ENCODE measurements at places on chromosomes 16 and 17.

DNA sequence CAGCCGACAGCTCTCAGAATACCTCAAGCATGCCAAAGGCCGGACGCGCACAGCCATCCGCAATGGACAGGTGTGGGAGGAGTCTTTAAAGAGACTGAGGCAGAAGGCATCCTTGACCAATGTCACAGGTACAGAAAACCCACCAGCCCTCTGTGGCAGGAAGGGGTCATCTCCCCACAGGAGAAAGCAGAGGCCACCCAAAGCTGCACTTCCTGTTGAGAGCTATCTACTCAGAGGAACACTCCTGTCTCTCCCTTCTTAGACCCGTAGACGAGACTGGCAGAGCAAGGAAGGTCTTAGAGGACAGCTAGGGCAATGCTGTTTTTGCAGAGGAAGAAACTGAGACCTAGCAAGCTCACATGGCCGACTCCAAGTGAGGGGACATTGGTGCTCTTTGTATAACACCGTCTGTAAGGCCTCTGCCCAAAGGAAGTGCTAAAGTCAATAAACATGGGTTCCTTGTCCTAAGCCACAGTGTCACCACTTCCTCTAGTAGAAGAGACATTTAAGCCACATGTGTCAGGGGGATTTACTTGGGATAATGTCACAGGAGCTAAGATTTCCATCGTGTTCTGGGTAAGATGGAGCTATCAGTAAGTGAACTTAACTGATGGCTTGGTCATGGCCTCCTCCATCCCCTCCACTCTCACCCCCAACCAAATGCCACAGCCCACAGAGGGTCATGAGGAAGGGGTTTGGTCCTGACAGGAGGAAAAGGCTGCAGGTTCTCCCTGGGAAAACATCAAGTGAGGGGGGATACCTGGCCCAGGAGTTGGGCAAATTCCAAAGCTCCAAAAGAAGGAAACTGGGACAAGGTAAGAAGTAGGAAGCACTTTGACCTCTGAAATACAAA lies 9.4 kb downstream of the LPO start:
- no peak for DNase-seq

- DNase-seq, result no peak
Observed at GRCh38 chr17:80833952-80834892, 157.4 kb upstream of the CHMP6 start.

DNA sequence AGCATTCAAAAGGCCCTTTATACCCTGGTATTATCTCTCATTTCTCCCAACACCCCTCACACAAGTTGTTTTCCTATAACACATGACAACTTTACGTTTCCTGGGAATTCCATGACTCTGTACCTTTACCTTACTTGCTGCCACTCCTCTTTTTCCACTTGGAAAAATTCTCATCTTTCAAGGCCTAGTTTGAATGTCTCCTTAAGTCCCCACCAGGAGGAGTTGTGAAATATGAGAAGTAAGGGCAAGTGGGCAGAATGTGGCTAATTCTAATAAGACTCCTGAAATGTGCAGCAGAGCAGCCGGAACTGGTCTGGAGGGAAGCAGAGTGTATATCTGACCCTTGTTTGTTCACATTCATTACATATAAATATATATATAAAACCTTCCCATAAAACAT lies 39.7 kb downstream of the BRCA1 start:
- DNase-seq, result no peak

GRCh38 chr17:72530454-72530853 lies 409.6 kb downstream of the SOX9 start:
- DNase-seq, result no peak

DNA sequence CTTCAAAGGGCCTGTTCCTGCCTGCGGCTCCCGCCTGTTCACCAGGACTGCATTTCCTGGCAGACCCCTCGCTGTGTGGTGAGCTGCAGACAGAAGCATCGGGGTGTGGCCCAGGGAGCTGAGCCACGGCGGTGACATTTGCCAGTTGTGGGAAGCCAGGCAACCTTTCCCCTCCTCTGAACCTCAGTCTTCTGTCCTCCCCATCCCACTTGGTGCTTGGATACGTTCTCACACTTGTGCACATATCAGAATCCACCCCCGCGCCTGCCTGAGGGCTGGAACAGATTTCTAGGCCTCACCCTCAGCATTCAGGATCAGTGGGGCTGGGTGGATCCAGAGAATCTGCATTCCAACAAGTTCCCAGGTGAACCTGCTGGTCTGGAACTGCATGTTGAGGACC lies 63.5 kb downstream of the CRISPLD2 start:
- no peak for DNase-seq

- DNase-seq, result no peak
Observed at GRCh38 chr17:42675965-42676423, 800 bp downstream of the PLEKHH3 start.

DNA sequence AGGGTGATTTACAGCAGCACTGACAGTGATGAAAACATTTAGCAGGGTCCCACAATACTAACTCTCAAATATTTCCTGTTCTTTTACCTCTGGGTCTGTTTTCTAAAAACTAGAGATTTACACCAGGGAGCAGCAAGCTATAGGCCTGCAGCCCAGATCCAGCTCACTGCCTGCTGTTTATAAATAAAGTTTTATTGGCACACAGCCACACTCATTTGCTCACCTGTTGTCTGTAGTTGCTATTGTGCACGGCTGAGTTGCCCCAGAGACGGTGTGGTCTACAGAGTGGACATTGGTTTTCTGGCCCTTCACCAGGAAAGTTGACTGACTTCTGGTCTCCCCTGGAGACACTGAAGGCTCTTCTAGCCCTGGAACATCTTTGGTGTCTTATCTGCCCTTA lies 16.3 kb upstream of the JPT2 start:
- DNase-seq, result no peak

GRCh38 chr17:82602986-82603710 lies 45.1 kb downstream of the WDR45B start:
- no peak for DNase-seq

DNA sequence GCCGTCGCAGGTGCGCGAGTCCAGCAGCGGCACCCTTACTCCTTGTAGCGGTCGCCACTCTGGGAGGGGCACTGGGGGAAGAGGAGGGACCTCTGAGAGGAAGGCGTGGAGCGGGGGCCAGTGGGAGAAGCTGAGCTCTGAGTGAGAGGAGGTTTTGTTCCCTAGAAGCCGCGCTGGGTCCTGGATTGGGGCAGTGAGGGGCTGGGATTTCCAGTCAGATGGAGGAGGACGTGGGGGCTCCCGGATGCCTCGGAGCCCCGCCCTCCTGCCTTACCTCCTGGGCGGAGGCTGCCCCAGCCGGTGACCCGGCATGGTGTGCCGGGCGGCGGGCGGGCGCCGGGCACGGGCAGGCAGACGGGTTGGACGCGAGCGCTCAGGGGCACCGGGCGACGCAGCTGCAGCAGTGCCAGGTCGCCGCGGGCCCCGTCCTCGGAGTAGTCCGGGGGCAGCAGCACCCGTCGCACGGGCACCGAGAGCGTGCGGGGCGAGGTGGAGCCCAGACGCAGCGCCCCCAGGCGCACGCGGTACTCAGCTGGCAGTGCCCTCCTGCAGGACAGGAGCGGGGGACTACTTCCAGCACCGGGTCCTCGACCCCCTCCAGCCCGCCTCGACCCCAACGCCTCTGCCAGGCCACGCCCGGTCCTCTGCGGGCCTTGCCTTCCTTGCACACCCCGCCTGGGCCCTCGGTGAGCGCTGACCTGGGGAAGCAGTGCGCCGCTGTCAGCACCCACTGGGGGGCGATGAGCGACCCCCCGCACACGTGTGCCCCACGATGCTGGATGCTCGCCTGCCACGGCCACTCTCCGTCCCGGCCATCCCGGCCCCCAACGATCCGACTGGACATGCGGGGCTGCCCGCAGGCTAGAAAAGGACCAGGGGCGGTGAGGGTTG lies 2.0 kb downstream of the PRSS33 start:
- DNase-seq, result no peak

DNA sequence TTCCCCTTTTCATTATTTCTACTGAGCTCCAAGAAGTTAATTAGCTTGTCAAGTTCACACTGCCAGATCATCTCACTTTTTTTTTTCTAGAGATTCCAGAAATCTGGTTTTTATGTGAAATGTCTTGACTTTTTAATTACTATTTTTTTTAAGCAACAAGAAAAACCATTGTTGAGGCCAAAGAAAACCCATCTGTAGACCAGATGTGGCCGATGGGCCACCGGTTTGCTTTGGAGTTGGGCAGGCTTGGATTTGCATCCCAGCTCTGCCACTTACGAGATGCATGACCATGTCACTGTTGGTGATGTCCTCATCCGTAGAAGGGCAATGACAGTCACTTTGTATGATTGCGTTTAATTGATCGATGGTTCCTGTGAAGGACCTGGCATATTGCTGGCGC lies 34.2 kb upstream of the MRTFB start:
- DNase-seq, result no peak

- peak; percentile 55 for DNase-seq
Observed at GRCh38 chr16:2196162-2196980, at the start of gene CASKIN1. TSS of gene CASKIN1 (minus strand) at chr16:2196605. CDS start at chr16:2196432, 173 bp downstream.

DNA sequence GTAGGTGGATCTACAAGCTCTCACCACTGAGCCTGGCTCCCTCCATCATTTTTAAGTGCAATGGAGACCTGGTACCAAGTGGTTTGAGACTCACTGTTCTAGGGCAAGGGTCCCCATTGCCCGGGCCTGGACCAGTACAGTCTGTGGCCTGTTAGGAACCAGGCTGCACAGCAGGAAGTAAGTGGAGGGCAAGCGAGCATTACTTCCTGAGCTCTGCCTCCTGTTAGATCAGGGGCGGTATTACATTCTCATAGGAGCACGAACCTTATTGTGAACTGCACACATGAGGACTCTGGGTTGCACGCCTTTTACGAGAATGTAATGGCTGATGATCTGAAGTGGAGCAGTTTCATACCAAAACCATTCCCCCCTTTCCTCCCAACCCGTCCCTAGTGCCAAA lies 6.8 kb upstream of the ZNF594 start:
- DNase-seq, result no peak

- DNase-seq, result no peak
Observed at GRCh38 chr16:81841722-81842121, 62.6 kb downstream of the PLCG2 start.

DNA sequence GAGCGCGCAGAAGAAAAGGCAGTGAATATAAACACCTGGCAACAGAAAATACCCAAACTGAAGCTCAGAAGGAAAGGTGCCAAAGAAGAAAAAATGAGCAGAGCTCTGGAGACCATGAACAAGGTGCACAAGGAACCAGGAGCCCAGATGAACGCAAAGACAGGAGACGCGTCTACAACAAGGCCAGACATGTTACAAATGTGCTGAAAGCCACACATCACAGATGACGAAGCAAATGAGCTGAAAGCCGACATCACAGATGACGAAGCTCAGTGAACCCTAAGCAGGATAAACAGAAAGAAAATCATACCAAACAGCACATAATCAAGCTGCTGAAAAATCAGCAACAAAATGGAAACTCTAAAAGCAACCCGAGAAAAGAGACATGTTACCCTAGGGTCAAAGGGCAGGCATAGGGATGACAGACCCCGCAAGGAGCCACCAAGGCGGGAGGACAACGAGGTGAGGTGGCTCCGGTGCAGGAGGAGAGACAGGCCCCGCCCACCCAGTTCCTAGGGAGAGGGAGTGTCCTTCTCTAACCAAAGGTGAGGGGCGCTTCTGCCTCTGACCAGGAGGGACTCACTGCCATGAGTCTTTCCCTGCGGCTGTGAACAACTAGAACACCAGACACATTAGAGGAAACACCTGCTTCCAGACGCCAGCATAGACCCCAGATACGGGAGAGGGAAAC lies 39.1 kb downstream of the CCDC57 start:
- DNase-seq, result no peak

DNA sequence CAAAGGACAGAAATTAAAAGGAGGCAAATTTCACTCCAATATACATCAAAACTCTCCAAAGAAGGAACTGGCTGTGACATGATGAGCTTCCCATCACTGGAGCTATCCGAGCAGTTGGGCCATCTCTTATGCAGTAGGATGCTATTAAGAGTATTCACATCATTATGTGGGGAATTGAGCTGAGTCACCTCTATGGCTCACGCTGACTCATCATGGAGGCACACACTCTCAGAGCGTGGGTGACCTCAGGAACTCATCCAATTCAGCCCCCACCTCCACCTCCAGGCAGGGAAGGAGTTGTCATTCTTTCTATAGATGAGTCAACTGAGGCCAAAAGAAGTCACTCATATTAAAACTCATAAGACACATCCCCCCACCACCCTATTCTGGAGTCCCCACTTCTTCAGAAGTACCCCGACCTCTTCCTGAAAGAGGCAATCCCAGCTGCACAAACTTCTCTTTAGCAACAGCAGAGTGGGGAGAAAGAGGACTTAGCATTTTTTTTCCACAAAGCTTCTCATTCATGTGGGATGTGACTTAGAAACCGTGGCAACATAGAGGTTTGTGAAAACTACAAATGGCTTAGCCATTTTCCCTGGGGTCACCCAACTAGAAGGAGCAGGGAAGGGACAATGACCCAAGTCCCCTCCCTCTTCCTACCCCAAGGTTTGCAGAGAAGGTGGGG lies 32.5 kb downstream of the ABCC12 start:
- peak; percentile 13 for DNase-seq

GRCh38 chr17:33511670-33512069 lies 218.6 kb upstream of the ASIC2 start:
- no peak for DNase-seq

- no peak for DNase-seq
Observed at GRCh38 chr17:61815863-61816503, 47.3 kb downstream of the BRIP1 start.

GRCh38 chr16:77794586-77794985 lies 6.2 kb downstream of the VAT1L start:
- DNase-seq, result no peak

- DNase-seq, result no peak
Observed at GRCh38 chr16:555528-556473, 4.4 kb upstream of the PRR35 start.

GRCh38 chr16:6131526-6132050 lies 1034.0 kb upstream of the EEF2KMT start:
- DNase-seq, result no peak

DNA sequence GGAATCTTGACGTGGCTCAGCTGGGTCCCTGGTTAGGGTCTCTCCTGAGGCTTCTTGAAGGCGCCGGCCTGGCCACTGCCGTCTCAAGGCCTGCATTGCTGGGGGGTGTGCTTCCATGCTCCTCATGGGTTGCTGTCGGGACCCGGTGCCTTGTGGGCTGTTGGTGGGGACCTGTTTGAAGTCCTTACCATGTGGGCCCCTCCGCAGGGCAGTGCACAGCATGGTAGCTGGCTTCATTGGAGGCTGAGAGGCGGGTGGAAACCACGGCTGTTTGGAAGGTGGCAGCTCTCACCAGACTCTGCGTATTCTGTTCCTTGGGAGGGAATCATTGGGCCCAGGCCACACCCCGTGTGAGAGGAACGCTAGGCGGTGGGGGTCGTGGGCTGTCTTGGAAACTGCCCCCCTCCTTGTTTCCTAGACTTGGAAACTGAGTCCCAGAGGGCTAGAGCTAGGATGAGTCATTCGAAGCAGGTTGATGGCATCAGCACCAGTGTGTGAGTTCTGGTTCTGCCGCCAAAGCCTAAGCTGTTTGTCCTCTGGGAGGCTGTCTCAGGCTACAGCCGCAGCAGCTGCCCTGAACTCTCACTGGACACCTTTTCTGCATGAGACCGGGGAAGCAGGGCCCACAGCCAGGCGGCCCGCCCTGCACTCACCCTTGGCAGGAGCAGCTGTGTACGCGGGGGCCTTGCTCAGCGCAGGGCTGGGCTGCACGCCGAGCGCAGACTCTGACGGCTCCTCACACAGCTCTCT lies 35.2 kb downstream of the ZNF750 start:
- DNase-seq, result no peak

Data from hematopoietic multipotent progenitor cell treated with erythropoietin and hydrocortisone succinate and interleukin-3 and kit ligand, for 6 days (in vitro differentiated cells).